H9 (cell line): ENCODE measurements at places on chromosomes 3 and 15.

GRCh38 chr3:125313060-125313635 lies 62.0 kb downstream of the ZNF148 start:
- no peak for DNase-seq

- no peak for DNase-seq
These were observed 144.1 kb upstream of the TPRG1 start for GRCh38 chr3:189027626-189028155.

DNA sequence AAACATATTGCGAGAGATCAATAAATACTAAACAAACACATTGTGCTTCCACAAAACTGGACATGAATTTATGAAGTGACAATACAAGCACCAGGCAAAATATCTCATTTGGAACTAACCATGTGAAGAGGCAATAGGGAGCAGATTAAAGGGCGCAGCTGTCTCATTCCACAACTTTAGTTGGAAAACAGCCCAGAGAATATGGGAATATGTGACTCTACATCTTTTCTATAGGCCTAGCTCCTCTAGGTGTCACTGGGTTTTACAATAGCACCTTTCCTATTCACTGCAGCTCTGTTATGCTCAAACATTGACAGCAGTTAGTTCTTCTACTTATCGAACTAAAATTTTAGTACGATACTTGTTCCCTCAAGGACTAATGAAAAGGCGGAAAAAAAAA lies 866.3 kb upstream of the GBE1 start:
- DNase-seq = no peak

- no peak for DNase-seq
These were observed 173.7 kb upstream of the ONECUT1 start for GRCh38 chr15:52963865-52964264.

- DNase-seq = no peak
These were observed 244.6 kb downstream of the CADPS start for GRCh38 chr3:62630664-62631063.

- peak; percentile 53 for DNase-seq
These were observed 328.3 kb downstream of the THSD4 start for GRCh38 chr15:71443538-71443937.

DNA sequence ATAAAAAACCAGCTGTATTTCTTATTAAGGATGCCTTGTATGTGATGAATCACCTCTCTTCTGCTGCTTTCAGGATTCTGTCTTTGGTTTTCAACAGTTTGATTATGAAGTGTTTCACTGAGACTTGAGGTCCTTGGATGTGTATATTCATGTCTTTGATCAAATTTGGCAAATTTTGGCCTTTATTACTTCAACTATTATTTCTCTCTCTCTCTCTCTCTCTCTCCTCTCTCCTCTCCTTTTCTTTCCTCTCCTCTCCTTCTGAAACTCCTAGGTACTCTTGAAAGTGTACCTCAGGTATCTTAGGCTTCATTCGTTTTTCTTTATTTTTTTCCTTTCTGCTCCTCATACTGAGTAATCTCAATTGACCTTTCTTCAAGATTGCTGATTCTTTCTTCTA lies 43.3 kb downstream of the LSM3 start:
- no peak for DNase-seq

- no peak for DNase-seq
These were observed 33.3 kb downstream of the PLD1 start for GRCh38 chr3:171776839-171777583.

GRCh38 chr3:155069729-155070128 lies 10.4 kb upstream of the MME start:
- no peak for DNase-seq

DNA sequence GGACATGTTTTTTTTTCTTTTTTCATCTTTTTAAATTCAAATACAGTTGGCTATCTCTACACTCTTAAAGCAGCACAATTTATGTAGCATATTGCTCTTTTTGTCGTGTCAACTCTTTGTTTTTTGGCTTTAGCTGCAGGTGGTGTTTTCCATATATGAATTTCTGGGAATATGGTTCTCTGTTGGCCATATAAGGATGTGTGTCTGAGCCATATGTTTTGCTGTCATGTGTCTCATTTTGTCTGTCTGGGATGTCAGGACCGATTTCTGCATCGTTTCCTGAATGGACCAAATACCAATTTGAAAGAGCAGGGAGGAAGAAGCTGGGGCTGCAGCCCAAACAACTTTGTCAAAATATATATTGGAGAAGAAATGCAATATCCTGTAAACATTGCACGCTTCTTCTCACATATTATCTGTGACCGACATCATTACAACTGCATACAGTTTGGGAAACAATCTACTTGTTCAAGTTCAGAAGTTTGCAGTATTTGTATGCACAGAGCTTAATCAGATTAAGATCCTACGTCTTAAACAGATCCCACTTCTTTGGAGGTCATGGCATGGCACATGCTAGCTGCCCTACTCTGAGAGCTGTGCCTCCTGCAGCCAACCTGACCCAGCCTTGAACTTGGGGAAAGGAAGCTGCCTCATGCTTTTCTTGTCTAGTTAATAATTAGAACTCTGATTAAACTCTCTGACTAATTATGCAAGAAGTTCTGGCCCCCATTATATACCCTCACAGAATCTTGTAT lies 4.0 kb upstream of the SATB1 start:
- no peak for DNase-seq

DNA sequence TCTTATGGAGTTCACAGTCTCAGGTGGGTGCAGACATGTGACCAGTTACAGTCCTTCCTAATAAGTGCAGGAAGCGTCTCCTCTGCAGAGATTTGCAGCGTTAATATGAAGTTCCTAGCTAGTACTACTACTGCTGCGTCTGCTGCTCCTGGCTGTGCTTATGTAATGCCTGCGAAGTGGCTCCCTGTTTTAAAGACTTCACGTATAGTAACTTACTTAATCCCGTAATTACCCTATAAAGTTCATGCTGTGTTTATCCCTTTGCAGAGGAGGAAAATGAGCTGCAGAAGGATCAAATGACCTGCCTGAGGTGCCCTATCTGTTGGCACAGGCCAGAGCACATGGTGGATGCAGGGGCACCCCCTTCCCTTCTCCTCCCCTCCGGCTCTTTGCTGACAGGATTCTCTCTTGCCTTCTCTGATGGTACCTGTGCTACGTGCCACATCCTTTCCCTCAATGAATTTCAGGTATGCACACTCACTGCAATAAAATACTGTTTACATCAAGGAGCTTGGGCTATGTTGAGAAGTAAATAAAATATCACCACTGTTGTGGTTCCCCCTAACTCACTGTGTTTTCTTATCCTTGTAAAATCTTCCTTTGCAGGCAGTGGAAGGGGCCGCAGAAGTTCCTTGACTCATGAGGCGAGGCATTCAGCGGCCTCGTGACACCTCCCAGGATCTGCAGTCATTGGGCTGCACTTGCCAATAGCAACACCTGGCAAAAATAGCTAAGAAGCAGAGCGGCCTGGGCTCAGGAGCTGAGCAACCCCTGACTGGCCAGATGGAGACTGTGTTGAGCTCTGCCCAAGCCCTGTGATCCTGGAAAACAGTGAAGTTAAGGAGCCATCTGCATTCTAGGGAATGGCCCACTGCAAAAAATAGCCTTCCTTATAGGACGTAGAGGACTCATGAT lies 188.9 kb upstream of the ATP10A start:
- DNase-seq = no peak

DNA sequence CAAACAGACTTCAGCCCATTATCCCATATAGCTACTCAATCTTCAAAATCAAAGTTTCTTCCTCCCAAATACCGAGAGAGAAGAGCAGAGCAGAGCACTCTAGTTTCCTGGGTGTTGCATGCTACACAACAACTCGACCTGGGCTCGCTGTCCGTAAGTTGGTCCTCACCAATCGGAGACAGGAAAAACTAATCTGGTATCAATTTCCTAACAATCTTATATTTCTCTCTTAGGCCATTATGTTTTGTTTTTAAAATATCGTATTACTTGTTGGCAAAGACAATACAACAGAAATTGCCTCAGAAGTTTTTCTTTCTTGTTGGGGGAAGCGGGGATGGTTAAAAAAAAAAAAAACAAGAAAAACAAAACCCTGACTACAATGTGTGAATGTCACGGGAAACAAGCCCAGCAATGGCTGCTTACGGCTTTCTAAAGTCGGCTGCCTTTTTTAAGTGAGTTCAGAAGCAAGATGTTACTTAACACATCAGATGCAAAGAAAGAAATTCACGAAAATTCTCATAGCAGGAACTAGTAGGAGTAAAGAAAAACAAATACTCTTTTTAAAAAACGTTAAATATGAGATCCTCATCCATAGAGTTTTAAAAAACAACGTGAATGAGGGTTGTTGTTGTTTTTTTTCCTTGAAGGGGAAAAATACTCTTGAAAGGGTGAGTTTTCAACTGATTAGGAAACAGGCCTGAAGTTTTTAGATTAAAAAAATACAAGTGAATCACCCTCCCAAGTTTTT lies 1.9 kb downstream of the VGLL4 start:
- no peak for DNase-seq

DNA sequence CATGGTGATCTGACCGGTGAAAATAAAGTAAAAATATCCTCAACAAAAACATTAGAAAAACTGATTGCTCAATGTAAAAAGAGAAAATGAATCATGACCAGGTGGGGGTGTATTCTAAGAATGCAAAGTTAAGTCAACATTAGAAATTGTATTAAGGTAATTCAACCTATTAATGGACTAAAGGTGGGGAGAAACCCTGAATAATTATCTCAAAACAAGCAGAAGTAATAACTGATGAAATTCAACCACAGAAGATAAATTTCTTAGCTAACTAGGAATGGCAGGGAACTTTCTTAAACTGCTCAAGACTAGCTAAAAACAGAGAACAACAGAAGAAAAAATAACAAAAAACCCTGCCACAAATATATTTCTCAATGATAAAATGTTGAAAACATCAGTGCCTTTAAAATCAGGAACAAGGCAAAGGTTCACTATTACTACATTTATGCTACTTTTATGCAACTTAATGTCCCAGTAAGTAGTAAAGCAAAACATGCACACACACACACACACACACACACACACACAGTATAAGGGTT lies 204.4 kb upstream of the THBS1 start:
- no peak for DNase-seq

GRCh38 chr15:75358771-75359536 lies 9.5 kb downstream of the MAN2C1 start:
- DNase-seq = no peak

GRCh38 chr3:195095704-195096036 lies 175.3 kb downstream of the XXYLT1 start:
- no peak for DNase-seq

GRCh38 chr15:101633356-101633755 lies 18.8 kb downstream of the TM2D3 start:
- no peak for DNase-seq

- DNase-seq = no peak
These were observed 52.1 kb downstream of the DAPK2 start for GRCh38 chr15:63994073-63994600.

DNA sequence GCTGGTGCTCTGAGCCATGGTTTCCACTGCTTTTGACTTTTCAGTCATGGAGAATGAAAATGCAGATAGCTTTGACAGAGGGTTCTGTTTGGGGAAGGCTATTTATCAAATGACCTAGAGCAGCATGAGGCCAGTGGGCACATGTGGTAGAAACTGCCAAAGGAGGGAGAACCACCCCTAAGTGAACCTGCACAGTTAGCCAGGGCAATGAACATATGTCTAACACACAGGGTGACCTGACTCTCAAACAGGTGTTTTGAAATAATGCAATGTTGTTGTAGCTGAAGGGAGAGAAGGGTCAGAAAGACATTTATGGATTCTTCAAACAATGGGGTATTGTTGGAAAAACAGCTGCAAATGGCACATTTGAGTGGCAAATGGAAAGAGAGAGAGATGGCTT lies 174.4 kb upstream of the FAM3D start:
- DNase-seq = no peak

GRCh38 chr3:131454501-131454900 lies 48.3 kb downstream of the MRPL3 start:
- no peak for DNase-seq

DNA sequence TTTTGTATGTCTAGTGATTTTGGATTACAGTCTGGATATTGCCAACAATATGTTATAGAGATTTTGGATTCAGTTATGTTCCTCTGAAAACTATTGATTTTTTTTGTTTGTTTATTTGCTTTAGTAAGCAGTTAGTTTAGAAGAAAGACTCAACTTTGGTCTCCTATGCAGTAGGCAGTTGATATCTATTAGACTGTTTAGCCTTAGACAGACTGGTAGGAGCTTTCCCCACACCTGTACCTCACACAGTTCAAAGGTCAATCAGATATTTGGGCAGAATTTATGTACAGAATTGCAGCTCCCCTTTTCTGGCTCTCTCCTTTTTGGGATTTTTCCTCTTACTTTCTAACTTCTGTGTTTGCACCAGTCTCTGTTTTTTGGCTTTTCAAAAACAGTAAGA lies 42.3 kb downstream of the IL20RB start:
- DNase-seq = no peak

- no peak for DNase-seq
These were observed 53.9 kb downstream of the LINGO1 start for GRCh38 chr15:77578641-77579372.

DNA sequence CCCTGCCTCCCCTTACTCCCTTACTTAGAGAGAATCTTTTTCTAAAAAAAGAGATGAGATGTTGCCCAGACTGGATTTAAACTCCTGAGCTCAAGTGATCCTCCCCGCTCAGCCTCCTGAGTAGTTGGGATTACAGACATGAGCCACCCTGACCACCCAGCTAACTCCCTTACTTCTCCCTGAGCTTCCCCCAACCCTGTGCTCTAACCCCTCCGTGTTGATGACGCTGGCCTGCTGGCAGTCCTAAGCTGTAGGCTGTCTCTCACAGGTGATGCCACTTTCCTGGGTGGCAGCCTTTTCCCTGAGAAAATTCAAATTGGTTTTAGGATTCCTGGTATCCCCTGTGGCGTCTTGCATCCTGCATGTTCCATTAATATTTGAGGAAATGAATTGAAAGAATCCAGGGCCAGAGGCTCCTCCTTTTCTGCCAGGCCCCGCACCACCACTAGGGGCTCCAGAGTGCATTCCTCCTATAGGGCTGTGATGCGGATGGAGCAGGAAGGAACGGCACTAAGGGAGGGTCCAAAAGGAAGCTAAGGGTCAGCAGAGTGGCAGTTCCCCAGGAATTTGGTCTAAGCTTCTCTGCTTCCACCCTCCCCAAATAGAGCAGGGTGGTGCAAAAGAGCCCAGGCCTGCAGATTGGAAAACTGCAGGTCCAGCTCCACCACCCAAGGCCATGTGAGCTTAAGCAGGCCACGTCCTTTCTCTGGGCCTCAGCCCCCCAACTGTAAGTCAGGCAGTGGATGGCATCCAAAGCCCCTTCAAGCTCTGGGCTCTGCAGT lies 101.1 kb downstream of the DAPK2 start:
- peak; percentile 78 for DNase-seq

- DNase-seq = no peak
These were observed 30.8 kb downstream of the MAP4 start for GRCh38 chr3:47985381-47985780.

- DNase-seq = no peak
These were observed 54.5 kb downstream of the ACAD9 start for GRCh38 chr3:128933922-128934253.

DNA sequence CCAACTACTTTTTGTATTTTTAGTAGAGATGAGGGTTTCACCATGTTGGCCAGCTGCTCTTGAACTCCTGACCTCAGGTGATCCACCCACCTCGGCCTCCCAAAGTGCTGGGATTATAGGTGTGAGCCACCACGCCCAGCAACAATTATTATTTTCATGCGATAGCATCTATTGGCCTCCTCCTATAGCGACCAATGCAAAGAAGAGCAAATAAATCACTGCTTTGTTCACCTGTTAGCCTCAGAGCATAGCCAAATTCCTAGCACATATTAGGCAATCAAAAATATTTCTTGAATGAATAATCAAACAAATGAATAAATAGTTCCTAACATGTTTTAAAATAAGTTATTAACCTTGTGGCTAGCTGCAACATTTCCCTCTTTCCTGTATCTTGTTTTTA lies 36.8 kb upstream of the TNFSF10 start:
- DNase-seq = no peak

- DNase-seq = no peak
These were observed 96.1 kb upstream of the GOLIM4 start for GRCh38 chr3:168191856-168192255.
